ENCODE measurements at places on chromosomes 6 and 20.

GRCh38 chr20:51712501-51713212 lies 55.5 kb downstream of the ATP9A start:
- DNase-seq: no peak

DNA sequence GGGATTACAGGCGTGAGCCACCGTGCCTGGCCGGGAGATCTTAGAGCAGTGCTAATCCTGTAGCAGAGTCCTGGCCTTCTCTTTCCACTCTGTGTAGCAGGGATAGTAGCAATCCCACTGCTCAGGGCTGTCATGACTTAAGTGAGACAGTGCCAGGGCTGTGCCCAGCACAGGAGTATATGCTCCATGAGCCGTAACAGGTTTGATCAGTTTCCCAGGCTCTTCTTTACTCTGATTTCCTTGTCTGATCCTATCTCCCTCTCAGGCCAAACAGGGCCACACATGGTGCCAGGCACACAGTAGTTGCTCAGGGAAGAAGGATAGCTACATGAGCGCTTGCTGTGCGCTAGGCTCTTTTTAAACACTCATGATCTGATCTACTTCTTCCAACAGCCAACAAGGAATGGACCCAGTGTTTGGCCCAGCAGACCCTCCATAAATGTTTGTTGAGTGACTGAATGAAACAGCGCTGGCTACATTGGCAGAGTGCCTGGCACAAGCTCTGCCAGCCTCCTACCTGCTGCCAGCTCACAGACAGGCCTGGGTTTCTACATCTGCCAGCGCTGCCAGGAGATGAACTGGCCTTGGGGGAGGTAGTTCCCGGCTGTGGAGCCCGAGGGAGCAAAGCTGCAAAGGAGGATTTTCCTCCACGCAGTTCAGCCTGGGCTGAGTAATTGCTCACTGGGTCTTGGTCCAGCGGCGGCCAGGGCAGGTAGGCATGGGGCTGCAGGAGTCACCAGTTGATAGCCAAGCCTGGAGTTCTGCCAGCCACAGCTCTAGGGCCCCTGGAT lies 36.9 kb downstream of the SNAI1 start:
- no peak for DNase-seq

- no peak for DNase-seq
Observed at GRCh38 chr20:63204362-63204761, 11.6 kb downstream of the YTHDF1 start.

DNA sequence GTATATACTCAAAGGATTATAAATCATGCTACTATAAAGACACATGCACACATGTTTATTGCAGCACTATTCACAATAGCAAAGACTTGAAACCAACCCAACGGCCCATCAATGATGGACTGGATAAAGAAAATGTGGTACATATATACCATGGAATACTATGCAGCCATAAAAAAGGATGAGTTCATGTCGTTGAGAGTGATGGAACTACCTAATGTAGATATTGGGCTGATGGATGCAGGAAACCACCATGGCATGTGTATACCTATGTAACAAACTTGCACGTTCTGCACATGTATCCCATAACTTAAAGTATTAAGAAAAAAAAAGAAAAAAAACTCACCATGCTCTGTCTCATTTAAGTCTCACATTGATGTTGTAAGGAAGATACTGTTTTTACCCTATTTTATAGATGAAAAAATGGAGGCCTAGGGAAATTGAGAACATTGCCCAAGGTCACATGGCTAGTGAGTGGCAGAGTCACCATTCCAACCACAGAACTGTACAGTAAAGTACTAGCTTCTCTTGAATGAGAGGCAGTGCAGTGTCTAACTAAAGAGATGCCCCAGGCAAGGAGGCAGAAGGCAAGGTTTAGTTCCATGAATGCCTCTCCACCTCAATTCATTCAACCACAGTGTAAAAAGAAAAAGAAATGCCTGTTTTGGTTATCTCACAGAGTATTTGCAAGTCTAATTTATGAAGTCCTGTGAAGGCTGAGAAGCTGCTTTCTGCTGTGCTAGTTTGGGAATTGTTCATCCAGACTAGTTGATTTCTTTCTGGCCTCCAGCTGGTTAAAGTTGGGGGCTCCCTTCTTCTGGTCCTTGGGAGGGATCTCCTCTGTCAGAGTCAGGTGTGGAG lies 68.2 kb downstream of the FIG4 start:
- no peak for DNase-seq

DNA sequence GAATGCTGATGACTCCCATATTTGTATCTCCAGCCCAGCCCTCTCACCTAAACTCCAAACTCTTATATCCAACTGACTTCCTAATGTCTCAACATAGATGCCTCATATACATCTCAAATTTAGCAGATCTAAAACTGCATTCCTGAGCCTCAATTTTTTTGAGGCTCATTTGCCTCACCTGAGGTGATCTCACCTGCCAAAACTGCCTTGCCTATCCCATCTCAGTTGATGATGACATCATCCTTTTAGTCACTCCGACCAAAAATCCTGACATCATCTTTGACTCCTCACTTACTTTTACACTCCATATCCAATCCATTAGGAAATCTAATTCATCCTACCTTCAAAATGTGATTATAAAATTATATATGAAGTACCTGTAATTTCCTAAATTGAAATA lies 25.6 kb upstream of the SLPI start:
- DNase-seq: no peak

DNA sequence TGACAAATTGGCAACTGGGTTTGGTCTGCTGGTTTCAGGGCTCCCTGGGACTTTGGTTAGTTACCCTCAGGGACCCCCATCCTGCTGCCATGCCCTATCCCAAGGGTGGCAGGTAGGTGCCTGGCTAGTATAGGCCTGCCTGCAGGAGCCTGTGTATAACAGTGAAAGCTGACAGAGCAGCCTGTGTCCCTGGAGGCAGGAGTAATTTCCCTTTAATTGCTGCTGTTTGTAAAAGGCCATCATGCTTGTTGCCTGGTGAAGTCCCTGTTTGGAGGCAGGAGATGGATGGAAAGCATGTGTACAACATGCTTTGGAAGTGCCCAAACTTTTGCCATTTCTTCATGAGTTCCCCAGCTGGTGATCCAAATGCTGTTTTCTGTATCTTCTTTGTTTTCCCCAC lies 30.1 kb downstream of the CMTR1 start:
- DNase-seq: no peak

DNA sequence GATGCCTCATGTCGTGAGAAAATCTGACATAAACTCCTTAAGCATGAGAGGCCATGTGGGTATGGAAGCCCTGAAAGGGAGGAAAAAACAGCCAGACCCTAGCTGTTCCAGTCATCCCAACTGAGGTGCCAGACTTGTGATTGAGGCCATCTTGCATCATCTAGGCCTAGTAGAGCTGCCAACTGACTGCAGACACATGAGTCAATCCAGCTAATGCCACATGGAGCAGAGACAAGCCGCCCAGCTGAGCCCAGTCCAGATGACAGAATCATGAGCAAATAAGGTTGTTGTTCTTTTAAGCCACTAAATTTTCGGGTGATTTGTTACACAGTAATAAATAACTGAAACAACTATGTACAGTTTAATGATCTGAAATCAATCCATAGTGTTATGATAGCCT lies 680.9 kb downstream of the MAFB start:
- DNase-seq: no peak

- no peak for DNase-seq
Observed at GRCh38 chr20:22303523-22303922, 280.8 kb downstream of the FOXA2 start.

DNA sequence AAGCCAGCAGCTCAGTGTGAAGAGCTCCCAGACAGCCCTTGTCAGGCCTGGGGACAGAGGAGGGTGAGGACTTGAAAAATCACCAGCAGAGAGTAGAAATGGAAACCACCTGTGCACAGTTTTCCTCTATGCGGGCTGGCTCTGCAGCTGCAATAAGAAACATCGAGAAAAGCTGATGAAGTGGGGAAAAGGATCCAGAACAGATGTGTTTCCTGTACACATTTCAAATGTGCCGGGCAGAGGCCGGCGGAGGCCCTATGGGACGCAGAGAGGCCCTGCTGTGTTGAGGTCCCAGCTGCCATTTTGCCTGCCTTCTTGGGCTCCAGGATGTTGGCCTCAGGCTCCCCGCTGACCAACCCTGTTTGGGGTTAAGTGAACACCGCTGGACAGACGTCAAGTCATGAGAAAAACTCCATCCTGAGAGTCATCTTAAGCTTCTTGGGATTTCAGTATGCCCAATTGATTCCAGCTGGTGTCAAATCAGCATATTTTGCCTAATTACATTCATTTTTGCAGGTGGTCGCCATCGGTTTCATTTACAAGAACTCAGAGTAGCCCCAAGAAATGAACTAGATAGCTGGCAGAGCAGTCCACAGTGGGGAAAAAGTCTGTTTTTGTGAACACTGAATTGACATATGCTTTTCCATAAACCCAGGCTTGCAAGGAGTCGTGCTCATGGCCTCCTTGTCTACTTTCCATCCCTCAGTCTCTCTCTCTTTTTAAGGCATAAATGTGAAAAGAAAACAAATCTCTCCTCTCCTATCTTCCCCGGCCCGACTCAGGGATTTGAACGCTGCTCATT lies 150.4 kb upstream of the PHACTR3 start:
- no peak for DNase-seq

GRCh38 chr20:55961376-55962330 lies 43.7 kb downstream of the CBLN4 start:
- DNase-seq: no peak

- DNase-seq: no peak
Observed at GRCh38 chr6:159929819-159930218, 39.0 kb downstream of the MAS1 start.

GRCh38 chr6:34897130-34897529 lies 8.1 kb downstream of the ANKS1A start:
- no peak for DNase-seq

GRCh38 chr6:158316022-158316421 lies 3.8 kb downstream of the TULP4 start:
- DNase-seq: no peak

GRCh38 chr6:97128507-97128906 lies 154.5 kb downstream of the MMS22L start:
- no peak for DNase-seq

DNA sequence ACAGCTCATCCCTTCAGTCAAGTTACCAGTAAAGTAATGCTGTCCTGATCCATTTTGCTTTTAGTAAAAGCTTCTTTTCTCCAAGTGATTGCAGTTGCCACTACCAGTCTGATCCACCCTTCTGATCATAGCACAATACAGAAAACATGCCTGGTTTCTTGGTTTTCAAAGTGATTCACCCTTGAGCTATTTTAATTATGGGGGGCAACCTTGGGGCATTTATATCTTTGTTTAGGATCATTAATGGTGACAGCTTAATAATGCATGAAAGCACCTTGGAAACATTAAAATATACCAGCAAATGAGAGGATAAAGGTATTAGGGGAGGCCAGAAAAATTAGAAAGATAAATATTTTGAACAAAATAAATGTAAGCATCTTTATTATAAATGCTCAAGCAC lies 38.4 kb downstream of the LRRC1 start:
- no peak for DNase-seq

DNA sequence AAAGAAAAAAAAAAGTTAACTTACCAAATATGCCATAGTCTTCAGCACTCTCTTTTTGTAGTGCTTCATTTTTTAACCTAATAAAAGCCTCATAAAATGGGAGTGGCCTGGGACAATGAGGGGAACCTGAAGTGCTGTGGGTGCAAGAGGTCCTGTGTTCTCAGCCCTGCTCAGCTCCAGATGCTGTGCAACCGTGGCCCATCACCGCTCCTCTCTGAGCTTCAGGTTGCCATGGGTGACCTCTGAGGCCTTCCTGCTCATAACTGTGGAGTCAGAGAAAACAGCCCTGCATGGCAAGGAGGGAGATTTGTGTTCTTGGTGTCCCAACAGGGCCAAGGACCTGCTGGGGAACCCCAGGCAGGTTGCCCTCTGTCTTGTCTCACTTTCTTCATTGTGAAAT lies 10.0 kb downstream of the TCF15 start:
- no peak for DNase-seq

GRCh38 chr6:42417641-42418112 lies 34.0 kb downstream of the TRERF1 start:
- no peak for DNase-seq

GRCh38 chr6:31966997-31967925 lies 4.7 kb downstream of the DXO start:
- no peak for DNase-seq

DNA sequence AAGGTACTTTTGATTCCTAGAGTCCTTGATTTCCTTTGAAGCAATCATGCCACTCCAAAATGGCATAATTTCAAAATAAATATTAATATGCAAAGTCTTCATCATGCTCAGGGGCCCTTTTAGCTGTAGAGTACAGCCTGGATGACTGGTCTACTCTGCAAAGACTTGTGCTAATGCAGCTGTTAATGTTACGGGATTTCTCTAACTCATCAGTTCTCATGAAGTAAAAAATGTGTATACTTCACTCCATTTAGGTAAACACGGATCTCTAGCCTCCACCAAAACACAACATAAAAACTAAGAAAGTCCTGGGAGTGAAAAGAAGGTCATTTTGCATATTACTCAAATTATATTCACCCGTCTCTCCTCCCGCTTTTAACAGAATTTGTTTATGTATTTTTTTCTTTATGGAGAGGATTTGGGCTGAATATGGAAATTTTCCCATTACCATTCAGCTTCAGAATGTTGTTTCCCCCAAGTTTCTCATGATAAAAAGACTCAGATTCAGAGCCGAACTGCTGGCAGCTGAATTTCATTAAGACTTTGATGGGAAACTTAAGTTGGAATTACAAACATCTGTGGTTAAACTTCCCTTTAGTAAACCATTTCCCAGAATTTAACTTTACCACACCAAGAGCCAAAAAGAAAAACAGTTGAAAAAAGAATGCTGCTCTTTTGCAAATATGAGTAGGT lies 8.7 kb downstream of the LAMA4 start:
- DNase-seq: no peak

- no peak for DNase-seq
Observed at GRCh38 chr20:48898896-48899530, 22.5 kb upstream of the ARFGEF2 start.

DNA sequence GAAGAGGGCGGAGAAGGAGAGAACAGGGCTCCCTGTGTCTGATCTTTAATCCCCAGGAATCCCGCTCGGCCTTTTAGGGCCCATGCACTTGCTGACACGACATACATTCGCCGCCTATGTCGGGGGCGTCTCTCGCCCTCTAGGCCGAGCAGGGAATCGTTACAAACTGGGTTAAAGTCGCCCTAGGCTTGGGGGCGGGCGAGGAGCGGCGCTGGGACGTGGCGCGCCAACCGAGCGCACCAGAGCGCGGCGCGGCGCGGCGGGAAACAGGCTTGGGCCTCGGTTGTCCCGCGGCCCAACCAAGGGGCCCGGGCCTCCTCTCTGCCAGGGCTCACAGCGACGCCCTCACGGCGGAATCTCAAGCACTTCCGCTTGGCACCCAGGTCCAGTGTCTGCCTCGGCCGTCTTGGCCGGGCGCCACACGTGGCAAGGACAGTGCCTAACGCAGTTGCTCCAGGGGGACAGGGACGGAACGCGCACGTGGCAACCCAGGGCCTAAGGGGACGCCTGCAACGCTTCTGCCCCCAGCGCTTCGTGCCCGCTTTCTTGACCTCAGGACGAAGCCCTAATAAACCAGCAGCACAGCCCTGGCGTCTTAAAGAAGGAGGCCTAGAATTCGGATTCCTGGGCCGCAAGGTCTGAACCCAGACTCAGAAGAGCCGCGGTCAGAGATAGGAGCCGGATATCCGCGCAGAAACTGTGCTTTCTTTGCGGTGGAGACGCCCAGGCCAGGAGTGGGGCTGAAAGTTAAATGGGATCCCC lies 71.5 kb downstream of the NCR2 start:
- no peak for DNase-seq

GRCh38 chr20:51462566-51463276 lies 79.8 kb downstream of the NFATC2 start:
- peak; percentile 37 for DNase-seq

All from hypothalamus (tissue), 51 donors.